ENCODE measurements at places on chromosomes 1 and 21. TPM values are rescaled to one million over a fixed set of nuclear protein-coding genes. Genes with fewer than 3 reads are reported as not detected.

DNA sequence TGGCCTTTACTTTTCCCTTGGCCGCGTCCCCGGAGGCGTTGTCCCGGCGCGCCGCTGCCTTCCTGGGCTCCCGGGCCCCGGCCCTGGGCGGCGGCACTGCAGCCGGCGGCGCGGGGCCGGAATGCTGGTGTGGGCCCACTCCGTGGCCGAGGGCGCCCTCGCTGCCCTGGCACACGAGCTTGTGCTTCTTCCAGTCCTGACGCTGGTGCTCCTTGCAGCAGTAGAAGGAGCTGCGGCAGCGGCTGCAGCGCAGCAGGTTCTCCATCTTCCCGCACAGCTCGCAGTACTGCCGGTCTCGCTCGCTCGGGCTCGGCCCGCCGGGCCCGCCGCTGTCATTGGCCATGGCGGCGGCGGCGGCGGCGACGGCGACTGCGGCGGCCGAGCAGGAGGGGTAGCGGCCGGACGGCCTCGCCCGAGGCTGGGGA lies 529 bp downstream of the EGLN1 start:
- no peak for DNase-seq

- no peak for DNase-seq
Observed at GRCh38 chr1:165580931-165581871, 37.4 kb downstream of the LRRC52 start.

GRCh38 chr1:242002510-242002909 lies 3.6 kb upstream of the MAP1LC3C start:
- DNase-seq: no peak

DNA sequence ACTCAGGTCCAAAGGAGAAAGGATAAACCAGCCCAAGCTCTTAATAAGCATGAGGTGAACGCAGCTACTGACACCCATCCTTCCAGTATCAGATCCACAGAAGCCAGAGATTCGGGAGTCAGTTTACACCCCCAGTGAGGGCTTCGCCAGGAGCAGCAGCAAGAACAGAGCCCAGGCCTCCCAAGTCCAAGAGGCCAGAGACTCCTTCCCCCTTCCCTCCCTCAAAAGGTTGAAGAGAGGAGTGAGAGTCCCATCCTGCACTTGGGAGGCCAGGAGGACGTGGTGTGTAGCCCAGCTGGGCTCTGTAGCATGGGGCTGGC lies 72.8 kb downstream of the MRPL37 start:
- DNase-seq: no peak

GRCh38 chr1:226580625-226581270 lies 32.2 kb downstream of the STUM start:
- no peak for DNase-seq

DNA sequence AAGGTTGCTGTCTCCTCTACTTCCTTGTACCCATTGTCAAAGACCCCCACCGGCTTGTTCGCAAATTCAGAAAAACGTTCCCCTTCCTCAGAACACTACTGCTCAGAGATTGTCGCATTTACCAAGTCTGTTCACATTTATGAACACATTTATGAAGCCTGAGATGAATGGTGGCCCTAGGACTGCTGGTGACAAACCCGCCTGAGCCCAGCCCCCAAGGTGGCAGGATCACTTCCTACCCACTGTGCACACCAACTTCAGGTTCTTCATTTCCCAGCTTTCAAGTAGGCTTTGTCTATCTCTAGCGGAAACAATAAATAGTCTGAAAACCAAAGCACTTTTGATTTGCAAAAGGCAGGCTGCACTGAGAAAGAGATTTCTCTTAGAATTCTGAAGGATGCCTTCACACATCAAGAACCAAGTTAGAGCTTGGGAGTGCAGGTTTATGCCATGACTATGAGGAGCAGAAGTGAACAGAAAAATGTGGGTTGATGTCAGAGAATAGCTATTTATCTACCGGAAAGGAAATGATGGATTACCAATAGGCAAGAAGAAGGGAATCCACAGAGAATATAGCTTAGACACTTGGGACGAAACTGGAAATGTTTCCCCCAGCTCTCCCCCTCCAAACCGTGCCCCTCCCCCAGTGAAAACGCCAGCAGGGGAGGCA lies 200.5 kb downstream of the TOMM20 start:
- no peak for DNase-seq

GRCh38 chr1:11107599-11107998 lies 7.9 kb upstream of the EXOSC10 start:
- DNase-seq: no peak

- DNase-seq: no peak
Observed at GRCh38 chr1:96144636-96145035, 576.9 kb upstream of the PTBP2 start.

DNA sequence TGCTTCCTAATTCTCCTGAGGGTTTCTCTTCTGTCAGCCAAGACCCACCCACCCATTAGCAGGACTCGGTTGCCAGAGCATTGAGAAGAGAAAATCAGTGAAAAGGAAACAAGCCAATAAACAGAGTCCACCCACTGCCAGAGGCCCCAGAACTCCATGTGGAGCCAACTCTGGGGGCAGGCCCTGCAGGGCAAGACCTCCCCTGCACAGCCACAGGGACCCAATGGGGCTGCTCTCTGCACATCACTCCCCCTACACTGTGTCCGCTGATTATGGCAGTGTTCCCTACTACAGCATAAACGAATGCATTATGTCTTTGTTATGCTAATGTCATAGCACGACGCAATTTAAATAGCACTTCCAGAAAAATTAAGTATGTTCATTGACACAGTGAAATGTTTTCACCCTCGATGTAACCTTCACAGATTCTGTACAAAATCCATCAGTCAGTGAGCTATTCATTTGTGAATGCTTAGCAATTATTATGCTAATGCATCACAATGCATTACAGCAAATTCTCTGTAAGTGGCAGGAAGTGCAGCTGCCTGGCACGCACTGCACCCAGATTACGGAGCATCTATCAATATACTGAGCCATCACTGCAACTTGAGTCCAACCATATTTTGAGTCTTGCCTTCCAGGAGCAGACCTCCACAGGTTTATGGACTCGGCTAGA lies 56.4 kb downstream of the GRIK3 start:
- DNase-seq: no peak

The SPRR2E gene
- polyA plus RNA-seq: not detected

The AQP10 gene
- polyA plus RNA-seq: not detected

The TMOD4 gene
- not detected for polyA plus RNA-seq

The HRNR gene
- polyA plus RNA-seq: not detected

The VASH2 gene
- 4.2 TPM for polyA plus RNA-seq

The TIAM1 gene
- 2.1 TPM for polyA plus RNA-seq

Data from AG04450 (cell line).